Kidney (tissue), 22 donors: ENCODE measurements at places on chromosomes 4 and X.

DNA sequence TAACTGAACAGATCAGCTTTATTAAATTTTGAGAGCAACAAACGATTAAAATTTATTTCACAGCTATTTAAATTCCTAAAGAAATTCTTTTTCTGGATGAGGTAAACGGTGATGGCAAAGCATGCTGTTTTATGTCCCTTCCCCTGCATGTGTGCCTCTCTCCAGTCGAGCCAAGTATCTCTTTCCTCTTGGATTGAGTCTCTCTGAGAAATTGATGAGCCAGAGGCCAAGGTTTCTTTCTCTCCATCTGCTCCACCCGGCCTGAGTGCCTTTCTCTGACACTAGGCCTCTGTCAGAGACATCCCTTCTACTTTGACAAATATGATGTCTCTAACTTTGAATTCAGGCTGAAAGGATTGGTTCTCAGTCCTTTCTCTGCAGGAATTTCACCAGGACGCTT lies 42.6 kb upstream of the PARM1 start:
- H3K4me1 ChIP-seq, result no peaks in the 10 kb centered on the region
- no peak overlapping the region for H3K4me3 ChIP-seq
- DNase-seq, result no peak
- no peak overlapping the region for H3K27ac ChIP-seq
- H3K36me3 ChIP-seq, result no peaks in the 10 kb centered on the region

DNA sequence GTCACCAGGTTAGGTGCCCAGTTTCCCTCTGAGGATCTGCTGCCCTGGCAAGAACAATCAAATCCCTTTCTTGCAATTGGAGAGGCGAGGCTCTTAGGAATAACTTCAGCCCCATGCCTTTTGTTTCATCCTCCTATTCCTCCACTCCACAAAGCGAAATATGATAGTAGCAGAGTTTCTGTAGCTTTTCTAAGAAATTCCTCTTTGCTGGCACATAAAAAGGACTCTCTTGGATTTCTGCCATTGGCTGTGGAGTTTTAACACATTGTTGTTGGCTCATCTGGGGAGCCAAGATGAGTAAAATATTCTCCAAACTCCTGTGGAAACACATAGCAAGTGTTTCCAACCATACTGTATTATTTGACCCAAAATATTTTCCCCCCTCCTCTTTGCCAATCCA lies 11.0 kb upstream of the ADGRG2 start:
- H3K27ac ChIP-seq, result no peak overlapping the region
- DNase-seq, result no peak
- H3K27me3 ChIP-seq, result no peaks in the 10 kb centered on the region
- H3K4me1 ChIP-seq, result no peaks in the 10 kb centered on the region
- H3K36me3 ChIP-seq, result no peaks in the 10 kb centered on the region
- H3K4me3 ChIP-seq, result no peak overlapping the region

- no peak overlapping the region for H3K4me3 ChIP-seq
- no peaks in the 10 kb centered on the region for H3K27me3 ChIP-seq
- DNase-seq, result no peak
- H3K36me3 ChIP-seq, result no peaks in the 10 kb centered on the region
- H3K4me1 ChIP-seq, result peaks cover 3% of the 10 kb centered on the region
Measured at GRCh38 chr4:124432500-124432899, 280.0 kb downstream of the ANKRD50 start.

DNA sequence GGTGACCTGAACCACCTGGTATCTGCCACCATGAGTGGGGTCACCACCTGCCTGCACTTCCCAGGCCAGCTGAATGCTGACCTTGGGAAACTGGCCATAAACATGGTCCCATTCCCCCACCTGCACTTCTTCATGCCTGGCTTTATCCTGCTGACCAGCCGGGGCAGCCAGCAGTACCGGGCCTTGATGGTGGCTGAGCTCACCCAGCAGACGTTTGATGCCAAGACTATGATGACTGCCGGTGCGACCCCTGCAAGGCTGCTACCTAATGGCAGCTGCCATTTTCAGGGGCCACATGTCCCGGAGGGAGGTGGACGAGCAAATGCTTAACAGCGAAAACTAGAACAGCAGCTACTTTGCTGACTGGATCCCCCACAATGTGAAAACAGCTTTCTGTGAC lies 67.5 kb upstream of the FAM241A start:
- H3K27me3 ChIP-seq, result no peaks in the 10 kb centered on the region
- no peak overlapping the region for H3K27ac ChIP-seq
- H3K4me1 ChIP-seq, result no peaks in the 10 kb centered on the region
- no peak for DNase-seq
- no peak overlapping the region for H3K4me3 ChIP-seq

GRCh38 chrX:53456254-53456653 lies 22.1 kb upstream of the HSD17B10 start:
- H3K27ac ChIP-seq, result no peak overlapping the region
- no peaks in the 10 kb centered on the region for H3K36me3 ChIP-seq
- DNase-seq, result no peak
- no peaks in the 10 kb centered on the region for H3K4me1 ChIP-seq
- H3K27me3 ChIP-seq, result peaks cover 3% of the 10 kb centered on the region
